ENCODE measurements at places on chromosomes 4 and X.

GRCh38 chrX:40040686-40041461 is 56.9 kb downstream of the BCOR start:
- no peak for DNase-seq

DNA sequence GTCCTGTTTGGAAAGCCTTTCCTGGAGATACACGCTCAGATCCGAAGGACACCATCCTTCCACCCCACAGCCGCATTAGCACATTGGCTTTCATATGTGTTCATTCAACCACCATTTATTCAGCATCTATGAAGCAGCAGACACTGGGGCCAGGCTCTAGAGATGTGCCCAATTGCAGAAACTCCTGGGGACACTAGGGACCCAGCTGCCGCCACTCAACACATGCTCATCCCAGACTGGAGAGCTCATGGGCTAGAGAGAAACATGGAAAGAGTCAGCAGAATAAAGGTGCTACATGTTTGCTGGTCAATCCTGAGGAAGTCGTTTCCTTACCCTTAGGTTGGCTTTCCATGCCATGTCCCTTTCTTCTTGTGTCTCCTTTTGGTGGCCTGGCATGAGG is 7.6 kb downstream of the CTAG1A start:
- DNase-seq = no peak

GRCh38 chrX:84188320-84188834 is 378 bp upstream of the RPS6KA6 start:
- peak; percentile 32 for DNase-seq

- no peak for DNase-seq
These were observed 718.9 kb downstream of the ADGRL3 start for GRCh38 chr4:61918987-61919386.

DNA sequence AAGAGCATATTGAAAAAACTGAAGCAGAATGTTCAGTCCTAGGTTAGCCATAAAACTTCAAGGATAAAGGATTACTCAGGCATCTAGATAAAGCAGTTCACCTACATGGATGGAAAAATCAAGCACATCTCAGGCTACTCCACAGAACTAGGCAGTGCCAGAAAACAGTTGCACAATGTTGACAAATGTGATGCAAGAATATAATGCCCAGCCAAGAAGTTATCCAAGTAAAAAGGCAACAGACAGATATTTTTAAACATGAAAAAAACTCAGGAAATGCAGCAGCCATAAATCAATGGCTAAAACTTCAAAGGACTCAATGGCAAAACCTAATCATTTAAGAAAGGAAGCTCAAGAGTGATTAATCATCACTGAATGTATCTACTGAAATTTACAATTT is 456.0 kb upstream of the FAM241A start:
- DNase-seq = peak; percentile 49

- no peak for DNase-seq
These were observed 82.1 kb downstream of the MAGEB10 start for GRCh38 chrX:27889878-27890277.

GRCh38 chr4:66023061-66023460 is 352.8 kb upstream of the EPHA5 start:
- no peak for DNase-seq
